Fibroblast of pulmonary artery (primary cell): ENCODE measurements at places on chromosomes 3 and 15.

DNA sequence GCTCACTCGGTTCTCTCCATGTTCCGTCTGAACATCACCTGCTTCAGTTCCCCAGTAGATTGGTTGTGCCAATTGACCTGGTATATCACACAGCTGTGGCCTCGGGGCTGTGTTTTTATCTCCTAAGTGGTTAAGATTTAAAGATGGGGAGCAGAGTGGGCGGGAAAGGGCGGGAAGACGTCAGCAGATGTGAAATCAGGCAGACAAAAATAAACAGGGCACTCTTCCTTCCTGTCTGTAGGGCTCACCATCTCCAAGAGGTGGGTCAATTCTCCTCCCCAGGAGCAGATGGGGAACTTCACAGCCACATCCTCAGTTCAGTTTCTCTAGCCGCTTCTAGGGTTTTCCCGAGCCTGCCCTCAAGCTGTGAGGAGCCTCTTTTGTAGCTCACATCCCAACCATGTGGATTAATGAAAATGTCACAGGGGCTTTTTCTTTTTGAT is 26.8 kb upstream of the LIMD1 start:
- DNase-seq: no peak

DNA sequence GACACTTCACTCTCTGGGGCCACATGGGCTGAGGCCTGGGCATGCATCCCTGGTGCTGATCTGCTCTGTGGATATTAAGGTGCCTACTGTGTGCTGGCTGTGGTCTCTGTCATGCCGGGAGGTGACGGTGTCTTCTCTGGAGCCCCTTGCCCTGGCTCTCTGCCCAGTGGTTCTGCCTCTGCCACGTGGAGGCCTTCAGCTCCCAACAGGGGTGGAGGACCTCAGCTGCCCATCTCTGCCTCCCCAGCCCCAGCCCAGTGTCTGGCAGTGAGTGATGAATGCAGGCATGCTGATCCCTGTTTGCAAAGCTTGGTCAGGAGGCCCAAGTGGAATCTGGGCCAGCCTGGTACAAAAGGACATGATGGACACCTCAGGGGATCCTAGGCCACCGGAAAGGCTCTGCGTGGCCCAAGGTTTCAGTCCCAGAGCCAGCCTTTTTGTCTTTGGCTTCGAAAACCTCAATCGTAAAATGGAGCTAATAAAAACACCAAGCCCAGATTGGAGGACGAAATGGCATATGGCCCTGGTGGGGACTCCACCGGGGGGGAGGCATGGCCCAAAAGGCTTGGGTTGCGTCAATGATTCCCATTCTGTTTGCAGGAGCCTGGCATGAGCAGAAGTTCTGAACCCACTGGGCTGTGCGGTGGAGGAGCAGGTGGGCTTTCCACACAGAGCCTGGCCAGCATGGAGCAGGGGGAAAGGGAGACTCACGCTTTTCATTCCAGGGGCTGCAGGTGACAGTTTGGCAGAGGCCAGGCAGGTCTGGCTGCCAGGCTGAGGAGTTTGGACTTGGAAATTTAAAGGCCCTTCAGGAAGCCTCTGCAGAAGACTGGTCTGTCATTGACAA is 54.7 kb upstream of the KLF13 start:
- DNase-seq: no peak

- DNase-seq: no peak
These were observed 144.1 kb downstream of the KLF13 start for GRCh38 chr15:31470756-31471155.

DNA sequence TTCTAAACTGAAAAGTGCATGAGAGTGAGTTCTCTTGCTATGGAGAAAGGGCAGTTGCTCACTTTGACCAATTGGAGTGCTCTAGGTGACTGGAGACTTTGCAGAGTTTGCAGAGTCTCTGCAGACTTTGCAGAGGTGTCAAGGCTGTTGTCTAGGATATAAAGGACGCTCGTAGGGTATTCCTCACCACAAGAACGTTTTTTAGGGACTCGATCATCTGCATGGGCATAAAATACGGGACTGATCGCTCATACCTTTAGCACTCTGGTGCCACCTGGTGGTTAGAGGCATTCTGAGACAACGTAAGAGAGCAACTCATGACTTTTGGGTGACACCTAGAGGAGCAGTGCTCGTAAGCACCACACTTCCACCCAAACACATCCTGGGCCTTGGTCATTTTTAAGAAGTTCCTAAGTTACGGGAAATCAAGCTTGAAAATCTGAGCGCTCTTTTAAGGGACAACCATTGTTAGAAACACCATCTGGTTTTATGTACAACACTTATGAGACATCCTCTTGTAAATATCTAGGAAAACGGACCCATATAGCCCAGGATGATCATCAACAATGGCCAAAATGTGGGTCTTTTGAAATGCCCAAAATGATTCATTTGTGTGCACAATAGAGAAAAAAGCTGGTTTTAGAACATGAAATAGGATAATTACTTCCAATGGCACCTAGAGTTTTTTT is 51.6 kb upstream of the XCR1 start:
- DNase-seq: peak; percentile 96

- no peak for DNase-seq
These were observed 853.7 kb downstream of the MCTP2 start for GRCh38 chr15:95085056-95085455.

DNA sequence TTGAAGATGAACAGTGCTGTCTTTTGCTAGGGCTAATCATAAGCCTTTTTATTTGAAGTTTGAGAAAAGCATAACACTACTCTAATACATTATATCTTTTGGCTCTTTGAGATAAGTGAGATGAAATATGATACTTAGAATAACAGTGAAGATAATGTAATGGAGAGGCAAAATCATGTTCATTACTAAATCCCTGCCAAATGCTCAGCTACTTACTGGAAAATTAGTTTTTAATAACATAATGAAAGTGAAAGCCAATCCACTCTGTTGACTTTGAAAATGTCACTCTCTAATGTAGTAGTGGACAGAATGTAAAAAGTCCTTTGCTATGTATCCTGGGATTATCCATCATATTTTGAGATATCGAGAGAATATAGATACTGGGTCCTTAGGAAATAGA is 35.9 kb upstream of the MYH15 start:
- no peak for DNase-seq

- DNase-seq: no peak
These were observed 437.0 kb upstream of the PPP2R3A start for GRCh38 chr3:135528413-135529015.

DNA sequence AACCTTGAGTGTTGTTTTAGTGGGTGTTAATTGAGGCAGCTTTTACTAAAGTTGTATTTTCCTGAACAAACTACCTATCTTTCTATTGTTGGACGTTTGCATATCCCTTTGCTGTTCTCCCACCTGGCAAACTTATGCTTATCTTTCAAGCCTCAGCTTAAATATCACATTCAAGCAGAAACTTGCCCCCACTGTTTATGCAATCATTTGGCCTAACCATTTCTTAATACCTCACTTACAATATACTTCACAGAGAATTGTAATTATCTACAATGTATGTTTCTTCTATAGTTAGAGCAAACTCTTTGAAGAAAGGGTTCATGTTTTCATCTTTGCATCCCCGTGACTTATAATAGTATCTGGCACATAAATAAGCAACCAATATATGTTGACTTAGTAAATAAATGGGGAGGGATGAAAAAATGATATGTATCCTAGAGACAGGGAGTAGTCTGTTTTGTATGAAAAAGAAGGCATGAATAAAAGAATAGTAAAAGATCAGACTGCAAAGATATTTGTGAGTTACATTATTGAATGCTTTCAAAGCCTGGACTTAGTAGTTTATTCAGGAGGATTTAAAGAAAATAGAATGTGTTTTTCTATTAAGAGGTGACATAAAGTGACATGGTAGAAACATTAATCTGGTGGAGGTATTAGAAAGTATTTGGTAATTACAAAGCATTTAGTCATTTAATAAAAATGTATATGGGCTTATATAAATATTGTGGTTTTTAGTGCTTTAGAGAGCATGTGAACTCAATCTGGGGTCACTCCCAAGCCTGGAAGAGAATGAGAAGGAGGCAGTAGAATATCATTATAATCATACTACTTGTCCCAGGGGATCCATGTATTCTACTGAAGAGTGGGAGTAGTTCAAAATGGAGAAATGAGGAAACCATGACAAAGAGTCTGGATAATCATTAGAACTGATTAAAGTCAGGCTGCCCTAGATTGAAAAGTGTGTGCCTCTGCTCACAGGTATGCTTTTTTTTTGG is 60.0 kb upstream of the DCBLD2 start:
- peak; percentile 71 for DNase-seq

GRCh38 chr3:113002037-113002436 is 11.3 kb downstream of the GTPBP8 start:
- no peak for DNase-seq

DNA sequence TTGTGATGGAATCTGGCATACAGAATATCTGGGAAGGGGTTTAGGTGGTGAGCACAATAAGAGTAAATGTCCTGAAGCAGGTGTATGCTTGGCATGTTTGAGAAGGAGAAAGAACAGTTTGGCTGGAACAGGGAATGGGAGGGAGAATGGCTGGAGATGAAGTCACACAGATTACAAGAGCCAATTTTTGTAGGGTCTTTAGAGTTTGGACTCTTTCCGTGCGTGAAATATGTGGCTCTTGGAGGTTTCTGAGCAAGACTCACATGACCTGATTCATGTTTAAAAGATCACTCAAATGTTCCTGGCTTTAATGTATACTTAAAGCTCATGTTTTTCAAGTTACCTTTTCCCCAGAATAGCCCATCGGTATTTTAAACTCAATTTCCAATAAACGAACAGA is 32.8 kb downstream of the SPRED1 start:
- no peak for DNase-seq

DNA sequence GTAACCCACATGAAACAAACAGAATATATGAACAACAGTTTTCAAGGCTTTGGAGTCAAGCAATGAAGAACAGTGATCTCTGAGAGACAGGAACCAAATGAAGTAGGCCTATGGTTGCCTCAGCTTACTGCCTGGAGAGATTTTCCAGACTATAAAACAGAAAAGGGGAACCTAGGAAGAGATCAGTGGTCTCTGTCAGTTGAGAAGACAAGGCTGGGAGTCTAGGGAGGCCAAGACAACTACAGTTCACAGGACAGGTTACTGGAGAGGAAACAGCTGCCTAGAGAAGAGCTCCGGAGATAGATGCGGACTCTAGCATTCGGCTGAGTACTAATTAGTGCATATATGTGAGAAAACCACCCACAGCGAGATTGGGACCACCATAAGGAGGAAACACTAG is 87.7 kb downstream of the PLCH1 start:
- no peak for DNase-seq

DNA sequence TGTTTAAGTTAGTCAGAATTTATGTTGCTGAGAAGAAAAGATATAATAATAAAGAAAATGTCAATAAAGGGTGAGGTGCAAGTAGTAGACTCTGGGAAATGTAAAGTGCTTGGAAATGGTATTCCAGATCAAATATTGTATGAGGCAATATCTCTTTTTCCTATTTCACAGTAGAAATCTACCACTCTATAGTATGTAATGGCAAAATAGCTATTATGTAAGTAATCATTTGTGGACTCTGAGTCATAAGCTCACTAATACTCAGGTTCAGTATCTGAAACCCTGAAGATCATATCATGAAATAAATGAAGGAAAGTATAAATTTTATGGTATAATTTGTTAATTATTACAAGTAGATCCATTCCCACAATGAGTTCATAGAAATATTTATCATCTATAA is 322.1 kb downstream of the PYDC2 start:
- DNase-seq: no peak

- no peak for DNase-seq
These were observed 61.6 kb downstream of the NEK10 start for GRCh38 chr3:27307566-27307965.

- DNase-seq: peak; percentile 2
These were observed 29.3 kb upstream of the SLCO3A1 start for GRCh38 chr15:91824256-91824655.

GRCh38 chr15:82143390-82144385 is 97.9 kb upstream of the MEX3B start:
- no peak for DNase-seq

DNA sequence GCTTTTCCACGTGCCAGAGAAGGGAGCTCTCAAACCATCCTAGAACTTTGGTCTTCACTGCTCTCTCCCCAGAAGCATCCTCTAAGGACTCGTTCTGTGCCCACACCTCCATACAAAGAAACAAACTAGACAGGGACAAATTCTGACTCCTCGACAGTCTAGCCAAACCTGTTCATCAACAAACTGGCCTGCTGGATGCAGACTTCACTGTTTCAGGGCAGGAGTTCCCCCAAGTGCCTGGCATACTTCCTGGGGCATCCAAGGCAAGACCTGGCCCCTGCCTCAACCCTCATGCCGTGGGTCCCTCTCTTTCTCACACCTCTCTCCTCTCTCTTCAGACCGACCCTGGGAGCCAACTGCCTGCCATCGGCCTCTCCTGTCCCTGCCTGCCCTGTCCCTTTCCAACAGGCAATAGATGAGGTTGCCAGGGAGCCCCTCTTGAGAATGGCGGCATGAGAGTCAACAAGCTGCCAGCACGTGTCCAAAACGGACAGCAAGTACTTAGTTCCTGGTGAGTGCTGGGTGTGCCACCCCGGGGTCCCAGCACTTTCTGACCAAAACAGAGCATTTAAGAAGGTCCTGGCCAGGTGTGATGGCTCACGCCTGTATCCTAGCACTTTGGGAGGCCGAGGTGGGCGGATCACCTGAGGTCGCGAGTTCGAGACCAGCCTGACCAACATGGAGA is 79.1 kb upstream of the HES1 start:
- no peak for DNase-seq

GRCh38 chr3:126925411-126926171 is 57.3 kb upstream of the PLXNA1 start:
- DNase-seq: peak; percentile 63

GRCh38 chr3:106185949-106186348 is 317.1 kb upstream of the CBLB start:
- DNase-seq: no peak

- DNase-seq: no peak
These were observed 73.4 kb upstream of the ANKRD34C start for GRCh38 chr15:79209116-79209515.

GRCh38 chr3:114331710-114332109 is 37.9 kb downstream of the TIGIT start:
- no peak for DNase-seq

- DNase-seq: no peak
These were observed 360.2 kb downstream of the NR2F2 start for GRCh38 chr15:96690733-96691132.

DNA sequence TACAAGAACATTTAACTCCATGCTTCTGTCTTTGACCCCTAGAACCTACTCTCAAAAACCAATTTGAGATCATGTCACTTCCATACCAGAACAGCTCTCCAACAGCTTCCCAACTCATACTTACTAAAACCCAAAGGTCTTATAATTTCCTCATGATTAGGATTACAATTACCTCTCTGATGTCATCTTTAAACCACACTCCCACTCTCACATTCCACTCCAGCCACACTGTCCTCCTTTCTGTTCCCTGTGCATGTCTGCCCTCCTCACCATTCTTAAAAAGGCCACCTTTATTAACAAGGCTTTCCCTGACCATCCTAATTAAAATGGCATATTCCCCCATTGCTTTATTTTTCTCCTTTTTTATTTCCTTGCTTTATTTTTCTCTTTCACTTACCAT is 18.9 kb downstream of the PHC3 start:
- DNase-seq: peak; percentile 39

- DNase-seq: peak; percentile 45
These were observed 593 bp downstream of the TMOD2 start for GRCh38 chr15:51751697-51752683.

- DNase-seq: no peak
These were observed 553.7 kb downstream of the TAFA4 start for GRCh38 chr3:68378631-68379030.
